Activated naive CD4-positive, alpha-beta T cell treated with Interleukin-2 at 50 U/mL for 16 hours (primary cell): ENCODE measurements at places on chromosomes 5 and 9.

DNA sequence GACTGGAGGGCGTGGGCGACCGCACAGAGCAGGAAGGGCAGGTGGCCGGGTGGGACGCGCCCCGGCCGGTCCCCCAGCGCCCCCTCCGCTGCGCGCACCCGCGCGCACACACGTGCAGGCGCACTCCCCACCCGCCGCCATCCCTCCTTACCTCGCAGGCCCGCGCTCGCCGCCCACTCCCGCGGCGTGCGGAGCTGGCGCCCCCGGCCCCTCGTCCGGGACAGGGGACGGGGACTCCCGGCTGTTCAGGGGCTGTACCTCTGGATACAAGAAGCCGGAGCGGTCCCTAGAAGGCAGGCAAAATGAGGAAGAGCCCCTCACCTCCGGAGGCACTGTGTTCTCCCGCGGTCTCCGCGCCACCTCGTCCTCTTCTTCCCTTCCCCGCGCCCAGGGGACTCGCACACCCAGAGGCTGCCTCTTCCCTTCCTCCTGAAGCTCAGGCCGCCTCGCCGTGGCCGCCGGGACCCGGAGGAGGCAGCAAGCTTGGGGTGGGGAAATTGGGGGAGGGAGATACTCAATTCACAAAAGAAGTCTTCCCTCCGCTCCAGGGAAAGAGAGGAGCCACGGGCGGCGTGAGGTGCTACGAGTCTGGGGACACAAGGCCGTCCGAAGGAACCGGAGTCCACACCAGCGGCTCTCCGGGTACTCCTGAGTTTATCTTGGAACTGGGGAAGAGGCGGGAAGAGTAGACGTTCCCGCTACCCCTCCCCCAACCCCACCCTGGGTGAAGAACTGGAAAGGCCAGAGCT is 1.4 kb upstream of the GABRB2 start:
- DNase-seq = no peak

- no peak for DNase-seq
Observed at GRCh38 chr5:149412783-149413476, 33.8 kb upstream of the IL17B start.

GRCh38 chr9:74846766-74847165 is 41.0 kb downstream of the TRPM6 start:
- no peak for DNase-seq

DNA sequence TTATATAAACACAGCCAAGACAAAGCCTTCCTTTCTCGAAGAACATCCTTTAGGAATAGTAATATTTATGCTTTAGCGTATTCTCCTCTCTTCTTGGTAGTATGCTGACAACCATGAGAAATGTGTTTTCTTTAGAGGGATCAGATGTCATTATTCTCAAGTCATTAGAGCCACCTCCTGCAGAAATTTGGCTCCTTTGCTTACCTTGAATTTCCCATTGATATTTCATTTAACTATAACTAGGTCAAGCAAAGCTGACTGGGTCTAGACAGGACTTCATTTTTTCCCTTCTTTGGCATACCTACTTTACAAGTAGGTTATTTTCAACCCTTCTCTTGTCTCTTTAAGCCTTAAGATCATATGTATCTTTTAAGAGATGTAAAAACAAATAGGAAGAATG is 50.3 kb downstream of the SPATA31D1 start:
- DNase-seq = no peak

- DNase-seq = no peak
Observed at GRCh38 chr5:148912714-148913398, 86.4 kb downstream of the ADRB2 start.

GRCh38 chr5:21802869-21803490 is 1050.2 kb downstream of the CDH12 start:
- DNase-seq = no peak

DNA sequence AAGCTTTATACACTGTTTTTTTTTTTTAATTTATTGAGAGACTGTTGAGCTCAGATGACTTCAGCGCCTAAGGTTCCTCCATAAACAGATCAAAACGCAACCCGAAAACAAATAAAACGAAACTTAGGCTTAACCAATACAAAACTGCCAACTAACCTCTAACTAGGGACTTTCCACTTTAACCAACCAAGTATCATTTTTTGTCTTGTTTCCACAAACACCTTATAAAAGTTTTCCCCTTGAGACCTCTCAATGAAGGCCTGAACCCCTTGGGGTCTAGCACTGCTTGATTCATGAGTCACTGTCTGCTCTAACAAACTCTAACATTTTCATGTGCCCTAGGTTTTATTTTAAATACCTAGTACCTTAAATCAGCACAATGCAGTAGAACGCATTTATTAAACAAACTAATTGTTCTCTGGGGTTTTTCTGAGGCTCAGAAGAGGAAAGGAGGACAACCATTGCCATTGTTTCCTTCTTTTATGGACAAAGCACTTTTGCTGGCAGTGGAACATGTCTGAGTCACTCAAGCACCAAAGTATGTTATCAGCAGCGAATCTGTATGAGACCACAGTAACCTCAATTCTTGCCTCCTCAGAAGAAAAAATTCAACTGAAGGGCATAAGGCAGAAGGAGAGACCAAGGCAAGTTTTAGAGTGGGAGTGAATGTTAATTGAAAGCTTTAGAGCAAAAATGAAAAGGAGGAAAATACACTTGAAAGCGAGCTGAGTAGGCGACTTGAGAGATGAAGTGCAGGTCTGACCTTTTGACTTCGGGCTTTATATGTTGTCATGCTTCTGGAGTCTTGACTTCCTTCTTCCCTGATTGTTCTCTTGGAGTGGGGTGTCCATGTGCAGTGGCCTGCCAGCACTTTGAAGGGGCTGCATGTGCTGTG is 97.7 kb upstream of the HCN1 start:
- DNase-seq = no peak

- no peak for DNase-seq
Observed at GRCh38 chr9:121573717-121574485, 74.3 kb upstream of the GGTA1 start.

GRCh38 chr5:165209101-165209727 is 1703.8 kb downstream of the MAT2B start:
- no peak for DNase-seq

DNA sequence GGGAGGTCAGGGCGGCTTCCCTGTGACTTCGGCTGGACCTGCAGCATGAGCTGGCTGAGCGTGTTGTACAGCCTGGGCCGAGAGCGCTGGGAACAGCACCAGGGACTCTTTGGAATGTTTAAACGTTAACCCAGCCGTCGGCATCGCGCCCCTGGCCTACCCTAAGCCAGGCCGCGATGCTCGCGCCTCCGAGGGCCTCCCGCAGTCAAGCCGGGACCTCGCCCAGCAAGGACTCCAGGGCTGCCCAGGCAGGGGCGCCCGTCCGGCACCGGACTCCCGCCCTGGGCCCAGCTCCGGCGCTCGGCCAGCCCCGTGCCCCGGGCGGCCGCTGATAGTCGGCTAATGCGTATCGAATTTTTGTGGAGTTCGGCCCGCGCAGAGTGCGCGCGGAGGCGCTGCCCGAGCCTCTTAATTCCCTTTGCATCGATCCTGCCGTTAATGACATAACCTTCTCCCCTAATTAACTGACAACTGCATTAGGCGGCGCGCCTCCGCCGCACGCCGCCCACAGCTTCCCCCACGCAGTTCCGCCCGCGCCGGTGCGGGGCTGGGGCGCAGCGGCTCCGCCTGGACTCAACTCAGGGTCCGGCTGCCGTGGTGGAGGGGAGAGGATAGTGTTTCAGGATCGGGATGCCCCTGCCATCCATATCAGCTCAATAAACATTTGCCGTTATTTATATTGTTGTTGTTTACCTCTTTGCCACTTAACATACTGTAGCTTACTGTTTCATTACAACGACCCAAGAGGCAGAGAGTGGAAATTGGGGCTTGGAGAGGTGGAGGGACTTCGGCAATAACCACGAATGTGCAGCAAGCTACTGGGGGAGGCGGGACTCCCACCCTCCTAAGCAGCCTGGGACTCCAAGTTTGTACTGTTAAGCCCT is 28.8 kb upstream of the CDC23 start:
- peak; percentile 2 for DNase-seq

DNA sequence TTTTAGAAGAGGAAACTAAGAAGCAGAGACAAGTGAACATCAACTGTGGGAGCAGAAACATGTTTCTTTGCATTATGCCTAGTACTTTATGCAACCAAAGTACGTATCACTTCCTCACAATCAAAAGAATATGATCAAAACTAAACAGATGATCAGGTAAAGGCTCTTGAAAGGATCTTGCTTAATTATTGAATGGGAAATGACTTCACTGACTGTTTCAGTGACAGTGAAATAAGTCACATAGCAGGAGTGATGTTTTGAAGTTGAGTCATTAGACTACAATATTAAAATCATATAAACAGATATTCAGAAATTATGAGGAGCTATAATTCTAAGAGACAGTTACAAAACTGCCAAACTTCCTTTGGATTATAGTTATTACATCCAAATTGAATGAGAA is 527.3 kb downstream of the MTRR start:
- no peak for DNase-seq

DNA sequence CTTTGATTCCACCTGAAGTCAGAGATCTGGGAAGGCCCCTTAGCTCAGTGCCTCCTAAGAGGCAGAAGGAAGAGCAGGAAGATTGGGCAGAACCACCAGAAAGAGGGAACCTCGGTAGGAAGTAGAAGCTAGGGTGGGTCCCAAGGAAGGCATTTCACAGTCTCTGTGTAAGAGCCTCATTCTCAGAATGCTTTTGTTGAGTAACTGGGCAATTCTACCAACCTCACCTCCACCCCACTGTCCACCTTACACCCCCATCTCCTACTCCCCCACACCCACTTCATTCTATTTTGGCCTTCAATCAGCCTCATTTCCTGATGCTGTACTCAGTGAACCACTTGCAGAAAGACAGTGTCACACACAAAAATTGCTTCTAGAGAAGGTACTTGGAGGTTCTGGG is 3.5 kb downstream of the HBEGF start:
- no peak for DNase-seq

- no peak for DNase-seq
Observed at GRCh38 chr9:35075358-35075757, 2.9 kb upstream of the VCP start.

- no peak for DNase-seq
Observed at GRCh38 chr9:16245756-16246440, 624.6 kb downstream of the BNC2 start.
